Stimulated activated CD8-positive, alpha-beta memory T cell treated with anti-CD3 and anti-CD28 coated beads, Interleukin-4, amount 100 ng/mL, for 1 hour (primary cell): ENCODE measurements at places on chromosomes 16 and 17.

DNA sequence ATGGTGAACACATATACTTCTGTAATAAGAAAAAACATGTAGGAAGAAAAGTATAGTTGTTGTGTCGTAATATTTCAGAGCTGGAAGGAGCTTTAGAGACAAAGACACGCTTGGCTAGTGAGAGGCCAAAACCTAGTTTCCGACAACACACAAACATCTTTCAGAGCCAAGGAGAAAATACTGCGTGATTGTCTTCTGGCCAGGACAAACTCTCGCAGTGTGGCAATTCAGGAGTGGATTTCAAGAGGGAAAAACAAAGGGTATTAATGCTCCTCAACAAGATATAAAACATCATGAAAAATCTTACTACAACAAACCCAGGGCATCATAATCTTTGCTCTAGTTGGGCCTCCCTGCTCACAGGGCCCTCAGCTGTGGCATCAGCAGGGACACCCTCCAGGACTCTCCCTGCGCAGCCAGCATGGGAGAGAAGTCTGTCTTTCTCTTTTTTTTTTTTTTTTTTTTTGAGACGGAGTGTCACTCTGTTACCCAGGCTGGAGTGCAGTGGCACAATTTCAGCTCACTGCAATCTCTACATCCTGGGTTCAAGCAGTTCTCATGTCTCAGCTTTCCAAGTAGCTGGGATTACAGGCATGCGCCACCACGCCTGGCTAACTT lies 66.4 kb downstream of the CYB5B start:
- no peak for DNase-seq

DNA sequence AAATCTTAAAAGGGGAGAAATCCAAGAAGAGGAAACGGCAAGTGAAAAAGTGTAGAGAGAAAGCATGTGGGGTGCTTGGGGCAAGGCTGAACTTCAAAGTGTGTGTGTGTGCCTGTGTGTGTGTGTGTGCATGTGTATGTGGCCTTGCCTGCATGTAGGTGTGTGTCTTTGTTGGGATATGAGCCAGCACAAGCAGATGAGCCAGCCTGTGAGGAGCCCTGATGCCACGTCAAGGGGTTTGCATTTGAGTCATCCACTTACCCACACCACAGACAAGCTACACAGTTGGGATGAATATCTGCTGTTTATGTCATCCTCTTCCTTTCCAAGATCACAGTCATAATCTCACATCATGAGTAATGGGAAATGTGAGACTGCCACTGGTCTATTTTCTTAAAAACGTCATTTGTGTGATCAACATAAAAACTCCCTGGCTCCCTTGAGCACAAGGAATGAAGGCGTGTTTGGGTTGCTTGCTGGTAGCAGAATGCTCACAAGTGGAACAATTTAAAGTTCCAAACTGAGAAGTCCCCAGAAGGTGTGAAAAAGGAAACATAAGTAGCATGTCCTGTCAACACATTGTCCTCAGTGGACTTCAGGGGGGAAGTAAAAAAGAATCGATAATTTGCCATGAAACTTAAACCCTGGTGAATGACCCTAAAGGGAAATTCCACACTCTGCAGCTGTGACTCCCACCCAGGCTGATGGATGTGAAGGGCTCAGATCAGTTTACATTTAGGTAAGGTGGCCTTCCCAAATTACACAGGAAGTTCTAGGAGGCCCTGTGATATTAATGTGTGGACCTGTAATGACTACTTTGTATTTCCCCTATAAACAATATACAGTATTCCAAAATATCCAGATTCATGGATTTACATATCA lies 14.7 kb downstream of the KCTD19 start:
- no peak for DNase-seq

DNA sequence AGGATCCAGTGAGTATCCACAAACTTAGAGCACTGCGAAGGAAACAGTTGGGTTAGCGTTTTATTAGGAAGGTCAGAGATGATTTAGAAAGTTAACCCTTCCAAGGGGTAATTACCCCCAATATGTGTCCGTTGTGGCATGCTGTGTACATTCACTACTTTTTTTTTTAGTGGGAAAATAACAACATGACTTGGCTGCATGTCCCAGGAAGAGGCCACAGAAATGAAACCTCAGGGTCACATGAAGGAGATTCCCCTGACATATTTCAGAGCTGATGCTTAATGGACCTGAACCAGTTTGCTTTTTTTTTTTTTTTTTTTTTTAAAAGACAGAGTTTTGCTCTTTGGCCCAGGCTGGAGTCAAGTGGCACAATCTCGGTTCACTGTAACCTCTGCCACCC lies 167.5 kb downstream of the PRKCA start:
- no peak for DNase-seq

- DNase-seq: no peak
Measured at GRCh38 chr17:8468980-8469379, 33.3 kb downstream of the NDEL1 start.
